Suppressor macrophage treated with lipopolysaccharide for 1 hour (primary cell): ENCODE measurements at places on chromosomes 4 and X.

DNA sequence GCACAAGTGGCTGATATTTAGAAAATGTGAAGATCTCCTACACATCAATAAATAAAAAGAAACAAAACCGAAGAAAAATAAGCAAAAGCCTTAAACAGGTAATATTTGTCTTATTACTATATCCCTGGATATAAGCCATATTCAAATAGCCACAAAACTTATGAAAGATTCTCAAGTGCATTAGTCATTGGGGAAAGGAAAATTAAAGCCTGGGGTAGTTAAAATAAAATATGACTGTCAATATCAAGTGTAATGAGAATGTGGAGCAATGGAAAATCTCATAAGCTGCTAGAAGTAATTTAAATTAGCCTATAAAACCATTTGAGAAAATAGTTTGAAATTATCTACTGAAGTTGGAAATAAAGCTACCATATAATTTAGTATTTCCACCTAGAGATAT, 399.9 kb downstream of the GASK1B start:
- no peak for DNase-seq

GRCh38 chr4:88196523-88197185, 38.2 kb upstream of the ABCG2 start:
- no peak for DNase-seq

DNA sequence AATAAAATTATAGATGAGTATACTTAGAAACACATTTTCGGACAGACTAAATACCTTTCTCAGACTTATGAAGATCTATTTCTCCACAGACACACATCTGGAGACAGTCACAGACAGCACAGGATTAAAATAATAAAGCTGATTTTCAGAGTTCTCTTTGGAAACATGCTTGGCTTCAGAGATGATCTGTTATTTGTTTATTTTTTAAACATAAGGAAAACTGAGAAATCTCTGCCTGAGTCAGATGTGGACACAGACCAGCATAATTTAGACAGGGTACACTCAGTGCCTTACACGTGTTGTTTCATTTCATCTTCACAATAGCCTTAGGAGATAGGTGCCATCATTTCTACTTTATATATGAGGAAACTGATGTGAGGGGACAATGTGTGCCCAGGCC, 92.1 kb downstream of the SLC9A7 start:
- no peak for DNase-seq

DNA sequence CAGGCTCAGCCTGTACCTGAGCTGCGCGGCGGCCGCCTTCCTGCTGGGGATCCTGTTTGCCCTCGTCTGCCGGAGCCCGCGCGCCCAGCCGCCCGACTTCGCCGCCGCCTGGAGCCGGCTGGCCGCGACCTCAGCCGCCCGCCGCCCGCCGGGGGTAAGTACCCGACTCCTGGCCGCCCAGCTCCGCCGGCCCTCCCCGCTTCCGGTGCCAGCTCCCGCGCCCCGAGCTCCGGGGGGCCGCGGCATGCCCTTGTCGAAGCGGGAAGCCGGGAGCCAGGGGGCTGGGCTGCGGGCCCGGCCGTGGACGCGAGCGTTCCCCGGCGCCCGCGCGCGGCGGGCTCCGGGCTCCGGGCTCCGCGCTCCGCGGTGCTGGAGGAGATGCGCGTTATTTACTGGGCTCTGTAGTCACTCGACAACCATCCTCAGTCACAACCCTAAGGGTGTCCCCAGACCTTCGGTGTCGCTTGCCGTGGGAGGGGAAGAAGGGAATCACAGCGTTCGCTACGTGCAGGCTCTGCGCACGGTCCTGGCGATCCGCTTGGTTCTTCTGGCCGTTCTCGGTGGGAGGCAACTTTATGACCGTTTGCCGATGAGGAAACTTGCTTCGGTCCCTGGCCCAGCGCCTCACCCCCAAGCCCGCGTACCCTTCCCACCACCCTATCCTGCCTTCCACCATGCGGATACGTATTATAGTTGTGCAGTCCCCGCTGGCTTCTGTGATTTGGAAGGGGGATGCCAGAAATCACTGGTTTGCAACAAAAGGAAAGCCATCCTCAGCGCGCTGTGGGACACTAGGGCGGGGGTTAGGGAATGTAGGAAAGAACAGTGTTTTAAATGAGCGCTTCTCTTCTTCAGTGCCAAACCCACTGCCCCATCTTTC, 944 bp downstream of the SNX25 start:
- DNase-seq, result peak; percentile 44

GRCh38 chrX:8913655-8914409, 112.6 kb upstream of the FAM9A start:
- no peak for DNase-seq

DNA sequence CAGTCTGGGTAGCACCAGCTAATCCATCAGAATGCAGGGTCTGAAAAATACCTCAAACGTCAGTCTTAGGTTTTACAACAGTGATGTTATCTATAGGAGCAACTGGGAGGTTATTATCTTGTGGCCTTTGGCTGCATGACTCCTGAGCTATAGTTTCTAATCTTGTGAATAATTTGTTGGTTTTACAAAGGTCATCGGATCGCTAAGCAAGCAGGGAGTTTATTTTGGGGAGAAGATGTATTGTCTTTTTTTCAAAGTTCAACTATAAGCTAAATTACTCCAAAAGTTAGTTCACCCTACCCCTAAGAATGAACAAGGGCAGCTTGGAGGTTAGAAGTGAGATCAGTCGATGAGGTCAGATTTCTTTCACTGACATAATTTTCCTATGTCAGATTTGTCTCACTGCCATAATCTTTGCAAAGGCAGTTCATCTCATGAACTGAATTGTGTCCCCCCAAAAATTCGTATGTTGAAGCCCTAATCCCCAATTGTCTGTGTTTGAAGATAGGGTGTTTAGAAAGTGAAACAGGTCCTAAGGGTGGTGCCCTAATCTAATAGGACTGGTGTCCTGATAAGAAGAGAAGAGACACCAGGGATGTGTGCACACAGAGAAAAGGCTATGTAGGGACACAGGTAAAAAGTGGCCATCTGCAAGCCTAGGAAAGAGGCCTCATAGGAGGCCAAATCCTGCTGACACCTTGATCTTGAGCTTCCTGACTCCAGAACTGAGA, 175.8 kb upstream of the GALNT7 start:
- DNase-seq, result no peak

DNA sequence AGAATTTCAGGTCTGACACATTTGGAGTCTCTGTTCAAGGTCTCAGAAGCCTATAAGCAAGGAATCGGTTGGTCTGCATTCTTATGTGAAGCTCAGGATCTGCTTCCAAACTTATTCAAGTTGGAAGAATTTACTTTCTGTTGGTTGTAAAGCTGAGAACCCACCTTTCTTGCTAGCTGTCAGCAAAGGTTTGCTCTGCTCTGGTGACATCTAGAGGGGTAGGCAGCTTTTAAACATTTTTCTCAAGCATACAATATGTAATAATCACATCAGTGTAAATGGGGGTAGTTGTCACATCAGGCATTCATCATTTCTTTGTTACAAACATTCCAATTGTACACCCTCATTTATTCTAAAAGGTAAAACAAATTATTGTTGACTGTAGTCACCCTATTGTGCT, 935.2 kb downstream of the TRAM1L1 start:
- no peak for DNase-seq

DNA sequence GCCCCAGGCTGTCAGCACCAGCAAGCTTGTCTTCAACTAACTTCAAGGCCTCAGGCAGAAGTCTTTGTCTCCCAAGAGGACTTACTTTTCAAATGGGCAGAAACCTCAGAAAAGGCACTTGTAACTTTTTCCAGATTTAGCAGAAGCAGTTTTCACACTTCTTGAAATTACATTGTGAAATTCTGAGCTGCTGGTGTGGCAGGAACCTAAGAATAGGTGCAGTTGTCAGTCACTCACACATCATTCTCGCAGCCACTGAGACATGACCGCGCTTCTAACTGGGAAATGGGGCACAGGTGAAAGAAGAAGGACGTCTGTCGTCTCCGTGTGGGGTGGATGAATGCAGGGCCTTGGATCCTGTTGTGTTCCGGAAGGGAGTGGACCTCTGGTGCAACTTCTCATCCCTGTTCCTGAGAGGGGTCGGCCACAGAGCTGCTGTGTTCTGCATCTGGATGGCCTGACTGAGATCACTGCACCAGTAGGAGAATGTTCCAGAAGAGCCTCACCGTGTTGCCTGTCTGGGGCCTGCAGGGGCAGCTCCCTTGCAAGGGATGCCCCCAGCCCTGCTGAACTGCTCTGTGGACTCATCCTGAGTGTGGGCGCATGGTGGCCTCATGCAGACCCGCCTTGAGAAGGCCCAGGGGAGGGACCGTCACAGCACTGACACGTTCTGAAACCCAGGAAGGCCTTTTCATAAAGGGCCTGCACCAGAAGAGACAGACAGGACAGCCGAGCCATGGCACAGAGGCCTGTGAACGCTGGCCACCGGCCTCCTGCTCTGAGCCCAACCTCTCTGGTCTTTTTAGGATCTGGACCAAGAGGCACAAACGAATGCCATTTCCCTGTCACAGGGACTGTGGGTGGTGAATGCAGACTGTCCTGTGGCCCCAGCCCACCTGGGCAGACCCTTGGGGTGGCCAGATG, 18.7 kb downstream of the NAT8L start:
- no peak for DNase-seq

GRCh38 chr4:110636680-110637407, 14.0 kb upstream of the PITX2 start:
- DNase-seq, result no peak

GRCh38 chrX:1661922-1662221, 47.0 kb downstream of the ASMT start:
- no peak for DNase-seq
